Fibroblast of skin of left biceps (primary cell): ENCODE measurements at places on chromosomes 12 and 14.

GRCh38 chr14:61368114-61368710 lies 46.8 kb downstream of the PRKCH start:
- no peak for DNase-seq

DNA sequence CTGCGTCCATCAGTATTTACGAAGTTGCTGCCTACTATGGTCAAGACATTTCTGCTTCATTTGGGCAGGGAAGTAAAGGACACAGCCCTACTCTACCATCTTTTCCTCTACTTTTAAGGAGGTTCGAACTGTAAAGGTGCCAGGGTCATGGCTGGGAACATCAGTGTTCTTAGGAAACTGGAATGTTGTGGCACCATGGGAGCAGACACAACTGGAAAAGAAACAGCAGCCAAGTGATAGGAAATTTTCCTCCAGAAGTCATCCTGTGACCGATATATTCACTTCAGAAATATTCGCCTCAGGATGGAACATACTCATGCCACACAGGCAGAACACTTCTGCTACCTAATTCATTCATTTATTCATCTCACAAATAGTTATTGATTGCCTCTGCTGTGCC lies 104.4 kb downstream of the ETV6 start:
- no peak for DNase-seq

GRCh38 chr14:30020687-30021086 lies 93.0 kb upstream of the PRKD1 start:
- DNase-seq = no peak

DNA sequence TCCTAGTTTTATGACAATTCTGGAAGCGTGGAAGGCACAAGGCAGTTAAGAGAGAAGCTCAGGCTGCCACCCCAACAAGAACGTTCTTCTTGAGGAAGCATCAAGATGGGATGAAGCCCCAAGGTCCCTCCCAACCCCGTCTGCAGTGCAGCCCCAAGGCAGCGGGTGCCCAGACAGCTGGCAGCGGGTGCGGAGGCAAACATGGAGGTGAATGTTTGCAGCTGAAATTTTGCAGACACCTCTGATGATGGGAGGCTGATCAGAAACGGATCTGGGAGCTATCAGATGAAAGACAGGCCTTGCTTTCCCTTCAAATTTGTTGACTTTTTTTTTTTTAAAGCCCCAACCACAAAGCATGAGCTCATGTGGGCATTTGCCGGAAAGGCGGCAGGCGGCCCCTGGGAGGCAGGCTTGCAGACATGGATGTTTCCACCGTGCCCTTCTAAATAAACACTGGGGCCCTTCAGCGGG lies 230.7 kb upstream of the RTL1 start:
- no peak for DNase-seq

DNA sequence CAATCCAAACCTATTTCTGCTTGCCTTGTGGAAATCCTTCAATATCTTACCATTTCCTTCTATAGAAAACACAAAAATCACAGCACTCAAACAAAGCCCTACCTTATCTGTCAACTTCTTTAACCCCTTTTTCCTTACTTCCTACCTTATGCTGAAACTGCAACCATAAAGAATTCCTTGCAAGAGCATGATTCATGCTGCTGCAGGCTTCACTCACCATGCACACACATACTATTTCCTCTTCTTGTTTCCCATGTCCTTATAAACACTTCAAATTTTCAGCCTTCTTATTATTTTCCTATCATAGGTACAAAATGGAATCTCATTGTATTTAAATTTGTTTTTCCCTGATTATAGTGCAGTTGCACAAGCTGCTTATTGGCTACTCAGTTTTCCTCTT lies 23.3 kb downstream of the LMNTD1 start:
- no peak for DNase-seq

GRCh38 chr12:78951803-78952551 lies 87.4 kb downstream of the SYT1 start:
- no peak for DNase-seq
